CD4-positive, alpha-beta T cell (primary cell): ENCODE measurements at places on chromosomes 12 and 14. TPM values are rescaled to one million over a fixed set of nuclear protein-coding genes. Genes with fewer than 3 reads are reported as not detected.
A peak's percentile ranks its signal among the peaks of the same experiment; 100 is the strongest.

DNA sequence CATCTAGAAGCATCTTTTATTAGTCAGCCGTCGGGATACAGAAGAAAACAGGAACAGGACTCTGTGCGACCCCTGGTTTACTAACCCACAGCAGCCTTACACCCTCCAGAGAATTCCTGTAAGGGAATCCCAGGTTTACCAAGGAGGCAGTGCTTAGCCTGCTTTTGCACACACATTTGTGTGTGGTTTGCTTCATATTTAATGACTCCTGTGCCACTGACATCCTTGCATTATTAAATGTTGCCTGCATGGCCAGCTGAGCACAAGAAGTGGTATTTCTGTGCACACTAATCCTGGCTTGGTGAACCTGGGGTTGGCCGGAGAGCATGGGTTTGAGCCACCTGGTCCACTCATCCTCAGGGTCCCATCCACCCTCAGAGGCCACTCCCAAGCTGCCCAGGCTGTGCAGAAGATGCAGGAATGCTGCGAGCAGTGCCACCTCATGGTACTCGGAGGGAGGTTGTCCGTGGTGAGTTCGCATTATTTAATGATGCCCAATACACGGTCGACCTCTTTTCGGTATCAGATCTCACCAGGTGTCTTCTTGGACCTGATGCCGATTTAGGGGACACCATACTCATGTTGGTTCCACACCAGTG lies 152.4 kb upstream of the RTL1 start:
- DNase-seq = no peak

- DNase-seq = no peak
Observed at GRCh38 chr14:98304574-98304973, 967.4 kb downstream of the BCL11B start.

- no peak for DNase-seq
Observed at GRCh38 chr12:106098691-106099200, 40.0 kb downstream of the NUAK1 start.

DNA sequence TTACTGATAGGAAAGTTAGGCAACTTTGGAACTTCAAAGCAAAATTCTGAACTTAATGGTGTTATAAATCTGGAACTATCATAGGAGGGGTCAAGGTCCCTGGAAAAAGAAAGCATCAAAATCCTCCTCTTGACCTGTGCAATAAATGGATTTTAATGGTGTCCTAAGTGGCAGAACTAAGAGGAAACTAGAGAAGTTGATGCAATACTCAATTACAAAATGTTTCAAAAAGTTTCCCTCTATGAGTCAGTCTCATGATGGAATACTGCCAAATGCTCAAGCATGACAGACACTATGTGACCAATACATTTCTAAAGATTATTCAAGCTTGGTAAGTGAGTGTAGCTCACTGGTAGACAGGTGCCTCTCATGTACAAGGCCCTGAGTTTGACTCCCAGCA lies 47.7 kb upstream of the ERGIC2 start:
- no peak for DNase-seq

- DNase-seq = peak; percentile 20
Observed at GRCh38 chr12:95848575-95849388, 10.0 kb upstream of the SNRPF start.

- no peak for DNase-seq
Observed at GRCh38 chr12:107684990-107685359, 624 bp upstream of the PWP1 start.

DNA sequence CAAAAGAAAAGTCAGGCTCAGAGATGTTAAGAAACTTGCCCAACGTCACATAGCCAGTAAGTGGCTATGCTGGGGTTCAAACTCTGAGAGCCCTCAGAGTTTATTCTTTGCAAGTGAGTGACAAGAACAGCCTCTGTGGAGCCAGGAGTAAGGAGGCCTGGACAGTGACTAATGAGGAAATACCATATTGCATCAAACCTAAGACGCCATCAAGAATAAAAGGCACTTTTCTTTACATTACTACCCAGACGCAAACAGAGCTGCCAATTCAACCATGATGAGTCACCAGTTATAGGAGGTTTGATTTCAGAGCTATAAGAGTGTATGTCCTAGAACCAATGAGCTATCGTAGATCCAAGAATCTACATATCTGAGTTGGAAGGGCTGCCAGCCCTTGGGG lies 9.4 kb downstream of the TNFRSF1A start:
- DNase-seq = no peak

- DNase-seq = peak; percentile 15
Observed at GRCh38 chr14:54691525-54692283, 124.8 kb downstream of the SAMD4A start.

The KLRK1 gene
- total RNA-seq = 1.0 TPM

The NTF3 gene
- total RNA-seq = not detected

The GLIPR1L2 gene
- total RNA-seq = 0.56 TPM

The FOXN4 gene
- total RNA-seq = not detected
